ENCODE measurements at places on chromosomes 5 and 9. TPM values are rescaled to one million over a fixed set of nuclear protein-coding genes. Genes with fewer than 3 reads are reported as not detected.

- DNase-seq = peak; percentile 42
These were observed 23.6 kb downstream of the LHX2 start for GRCh38 chr9:124035001-124035650.

DNA sequence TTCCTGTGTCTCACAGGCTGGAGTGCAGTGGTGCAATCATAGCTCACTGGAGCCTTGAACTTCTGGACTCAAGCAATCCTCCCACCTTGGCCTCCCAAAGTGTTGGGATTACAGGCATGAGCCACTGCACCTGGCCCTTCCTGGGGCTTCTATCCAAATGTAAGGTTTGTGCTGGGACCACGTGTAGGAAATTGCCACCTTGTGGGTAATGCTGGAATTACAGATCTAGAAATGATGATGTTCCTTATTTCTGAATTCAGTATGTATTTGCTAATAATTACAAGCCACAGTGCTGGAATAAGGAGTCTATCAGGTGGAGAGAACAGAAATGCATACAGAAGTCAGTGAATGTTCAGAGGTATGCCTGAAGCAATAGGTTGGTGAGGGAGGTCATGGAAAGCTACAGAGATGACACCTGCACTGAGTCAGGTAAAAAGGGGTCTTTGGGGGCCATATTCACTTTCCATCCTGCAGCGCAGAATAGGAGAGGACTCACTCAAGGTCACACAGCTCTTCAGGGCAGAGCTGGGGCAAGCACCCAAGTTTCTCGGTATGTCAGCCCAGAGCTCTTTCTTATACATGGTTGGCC lies 8.8 kb upstream of the IGFBPL1 start:
- DNase-seq = no peak

DNA sequence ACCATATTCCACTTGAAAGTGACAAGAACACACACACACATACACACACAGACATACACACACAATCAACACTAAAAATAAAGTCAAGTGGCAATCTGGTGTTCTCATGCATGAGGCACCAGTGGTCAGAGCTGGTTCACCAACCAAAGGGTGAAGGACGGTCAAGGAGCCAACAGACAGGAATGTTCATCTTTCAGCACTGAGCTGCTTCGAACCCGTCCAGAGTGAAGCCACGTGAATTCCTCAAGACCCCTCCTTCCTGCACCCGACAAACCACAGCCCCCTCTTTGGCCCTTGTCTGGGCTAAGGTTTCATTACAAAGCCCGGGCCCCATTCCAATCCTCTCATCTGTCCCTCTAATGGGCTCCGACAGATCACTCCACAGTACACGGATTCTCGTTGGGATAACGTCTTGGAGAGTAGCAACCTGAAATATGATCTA lies 84.5 kb upstream of the SMIM23 start:
- DNase-seq = no peak

Gene CFAP77
- not detected for total RNA-seq

Data from sigmoid colon (tissue), 7 donors.